Prostate gland (tissue), 2 donors: ENCODE measurements at places on chromosomes 16 and 17. TPM values are rescaled to one million over a fixed set of nuclear protein-coding genes. Genes with fewer than 3 reads are reported as not detected.

Gene NPIPB13
- 0.82 TPM for total RNA-seq

Gene TNRC6A
- 37.5 TPM for total RNA-seq

Gene OR3A3
- total RNA-seq: not detected

Gene DNAH17
- total RNA-seq: 6.9 TPM

Gene CORO1A
- total RNA-seq: 14.7 TPM

Gene CTF1
- total RNA-seq: 13.9 TPM

Gene METTL16
- total RNA-seq: 46.6 TPM
